ENCODE measurements at places on chromosomes 11 and 22. TPM values are rescaled to one million over a fixed set of nuclear protein-coding genes. Genes with fewer than 3 reads are reported as not detected.

GRCh38 chr22:43953988-43954785 lies 1.1 kb upstream of the SAMM50 start:
- DNase-seq = no peak

The SNX32 gene
- polyA plus RNA-seq = 0.51 TPM

The OR4D5 gene
- polyA plus RNA-seq = not detected

The CNGA4 gene
- not detected for polyA plus RNA-seq

DNA sequence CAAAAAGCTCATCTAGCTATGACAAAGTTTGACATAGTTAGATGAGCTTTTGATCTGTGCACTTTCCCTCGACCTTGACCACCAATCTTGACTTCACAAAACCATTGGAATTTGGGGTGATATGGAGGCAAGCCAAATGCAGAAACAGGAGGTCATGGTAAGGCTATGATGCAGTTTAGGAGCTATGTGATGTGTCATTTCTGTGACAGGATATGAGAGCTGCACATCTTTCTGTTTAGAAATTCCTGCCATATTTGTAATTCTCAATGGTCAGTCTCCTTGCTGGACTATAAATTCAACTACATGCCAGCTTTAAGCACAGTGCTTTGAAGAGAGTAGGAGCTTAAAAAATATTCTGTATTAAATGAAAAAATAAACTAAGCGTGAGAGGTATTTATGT lies 12.9 kb downstream of the OR51B6 start:
- no peak for DNase-seq

DNA sequence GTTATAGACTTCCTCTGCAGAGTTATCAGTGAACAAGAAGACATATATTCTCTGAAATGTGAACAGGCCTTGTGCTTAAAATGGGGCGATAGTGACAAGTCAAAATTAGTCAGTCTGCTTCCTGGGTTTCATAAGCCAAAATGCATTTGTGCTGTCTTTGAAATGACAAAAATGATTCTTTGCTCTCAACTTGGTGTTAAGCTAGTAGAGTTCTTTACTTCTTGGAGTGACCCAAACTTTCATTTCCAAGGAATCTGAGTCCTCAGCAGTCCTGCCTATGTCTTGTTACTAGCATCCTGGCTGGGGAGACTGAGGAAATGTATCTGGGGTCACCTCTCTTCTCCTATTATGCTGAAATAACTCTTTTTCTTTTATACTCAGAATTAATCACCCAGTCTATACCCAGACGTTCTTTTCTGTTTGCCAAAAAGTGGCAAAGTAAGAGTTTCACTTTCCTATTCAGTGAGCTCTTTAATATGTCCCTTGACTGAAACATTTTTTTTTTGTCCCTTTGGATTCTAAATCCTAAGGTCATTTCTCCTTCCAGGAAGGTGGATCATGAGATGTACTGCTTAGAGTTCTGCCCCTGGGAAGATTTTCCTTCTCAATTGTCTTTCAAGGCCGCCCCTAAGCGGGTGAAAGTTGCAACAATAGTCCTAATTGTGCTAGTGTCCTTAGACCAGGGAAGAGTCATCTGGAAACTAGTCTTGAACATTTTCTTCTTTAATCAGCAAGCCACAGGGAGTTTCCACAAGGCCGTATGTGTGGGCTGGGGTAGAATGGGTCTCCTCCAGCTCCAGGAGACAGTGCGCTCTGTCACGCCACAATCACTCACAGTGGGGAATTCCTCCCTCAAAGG lies 53.0 kb upstream of the RDX start:
- no peak for DNase-seq

DNA sequence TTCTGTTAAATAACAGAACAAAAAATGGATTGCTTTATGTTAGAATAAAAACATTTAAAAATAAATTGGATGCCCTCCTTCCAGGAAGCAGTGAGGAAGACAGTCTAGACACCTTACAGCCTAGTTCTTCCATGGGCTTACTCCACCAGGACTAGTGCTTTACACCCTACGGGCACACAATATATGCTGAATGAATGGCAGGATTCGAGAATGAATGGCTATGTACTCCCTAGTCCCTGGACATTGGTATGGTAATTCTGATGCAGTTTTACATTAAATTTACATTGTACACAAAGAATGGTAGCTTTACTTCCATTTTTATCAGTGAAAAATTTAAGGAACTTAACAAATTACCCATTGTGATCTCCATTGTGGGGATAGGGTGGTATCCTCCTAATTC lies 16.7 kb downstream of the TMEM218 start:
- no peak for DNase-seq

The KRTAP5-10 gene
- not detected for polyA plus RNA-seq

GRCh38 chr11:78684377-78684776 lies 109.7 kb upstream of the NARS2 start:
- no peak for DNase-seq

The IRAG1 gene
- polyA plus RNA-seq = 4.2 TPM

The RASSF10 gene
- 0.15 TPM for polyA plus RNA-seq

DNA sequence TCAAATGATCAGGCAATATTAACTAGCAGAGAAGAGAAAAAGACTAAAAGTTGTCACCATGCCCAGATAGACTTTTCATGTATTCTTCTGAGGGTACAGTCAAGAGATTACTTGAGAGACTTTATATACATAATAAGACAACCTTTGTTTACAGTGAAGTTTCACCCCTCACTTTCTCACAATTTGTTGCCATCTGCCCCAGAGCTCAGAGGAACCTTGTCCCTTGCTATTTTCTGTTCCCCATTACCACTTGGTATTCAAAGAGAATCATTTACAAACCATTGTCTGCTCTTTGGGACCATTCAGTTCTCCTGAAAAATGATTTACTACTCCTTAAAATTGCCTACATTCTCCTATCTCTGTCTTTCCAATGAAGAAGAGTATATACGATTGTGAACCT lies 544.6 kb downstream of the CNTN5 start:
- DNase-seq = no peak

The RAB3IL1 gene
- polyA plus RNA-seq = 9.7 TPM

The THRSP gene
- polyA plus RNA-seq = 13.6 TPM

DNA sequence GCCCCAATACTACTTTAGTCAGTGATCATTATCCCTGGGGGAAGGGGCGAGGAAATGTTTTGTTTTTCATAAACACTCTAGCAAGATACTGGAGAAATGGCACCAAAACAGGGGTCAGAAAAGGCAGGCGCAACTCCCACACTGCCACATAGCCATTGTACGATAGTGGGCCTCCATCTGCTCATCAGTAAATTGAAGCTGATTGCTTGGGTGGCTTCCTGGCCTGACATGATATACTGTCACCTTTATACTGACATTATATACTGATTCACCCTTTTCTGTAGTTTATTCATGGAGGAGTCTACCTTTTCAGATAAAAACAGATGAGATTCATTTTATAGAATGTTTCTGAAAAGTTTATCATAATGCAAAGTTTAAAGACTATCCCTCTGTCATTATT lies 51.6 kb upstream of the CCDC34 start:
- DNase-seq = no peak

DNA sequence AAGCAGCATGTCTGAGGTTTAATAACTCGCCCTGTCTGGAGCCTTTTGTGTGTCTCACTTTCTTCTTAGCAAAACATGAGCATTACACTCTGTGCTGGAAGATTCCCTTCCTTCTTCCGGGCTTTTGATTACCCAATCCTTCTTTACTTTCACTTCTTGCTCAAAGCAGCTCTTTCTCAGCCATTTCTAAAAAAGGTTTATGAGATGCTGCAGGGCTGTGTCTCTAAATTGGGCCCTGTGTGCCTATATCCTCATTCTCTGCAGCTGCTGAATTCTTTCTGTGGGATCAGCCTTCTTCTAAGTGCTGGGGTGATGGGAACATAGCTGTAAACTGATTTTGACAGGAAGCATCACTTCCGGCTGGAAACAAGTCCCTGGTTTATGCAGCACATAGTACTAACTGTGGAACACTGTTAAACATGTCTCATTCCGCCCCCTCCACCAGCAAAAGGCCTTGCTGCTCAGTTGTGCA lies 71.8 kb downstream of the PIWIL4 start:
- DNase-seq = no peak

DNA sequence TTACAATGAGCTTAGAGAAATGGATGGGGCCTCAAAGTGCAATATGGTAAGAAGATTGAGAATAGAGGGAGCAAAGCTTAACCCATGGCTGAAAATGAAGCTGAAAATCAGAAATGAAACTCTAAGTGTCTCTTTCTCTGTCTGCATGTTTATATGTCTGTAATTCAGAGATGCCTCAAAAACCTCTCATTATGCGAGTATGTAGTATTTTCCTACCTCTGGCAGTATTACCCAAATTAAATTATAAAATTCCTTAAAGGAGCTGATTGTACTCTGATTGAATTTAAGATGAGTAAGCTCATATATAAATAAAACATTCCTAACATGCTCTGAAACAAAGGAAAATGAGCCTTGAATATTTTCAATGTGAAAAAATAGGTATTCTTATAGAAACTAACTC lies 39.8 kb upstream of the PRSS23 start:
- no peak for DNase-seq

- no peak for DNase-seq
Measured at GRCh38 chr22:50406416-50407170, 63.5 kb downstream of the PPP6R2 start.

DNA sequence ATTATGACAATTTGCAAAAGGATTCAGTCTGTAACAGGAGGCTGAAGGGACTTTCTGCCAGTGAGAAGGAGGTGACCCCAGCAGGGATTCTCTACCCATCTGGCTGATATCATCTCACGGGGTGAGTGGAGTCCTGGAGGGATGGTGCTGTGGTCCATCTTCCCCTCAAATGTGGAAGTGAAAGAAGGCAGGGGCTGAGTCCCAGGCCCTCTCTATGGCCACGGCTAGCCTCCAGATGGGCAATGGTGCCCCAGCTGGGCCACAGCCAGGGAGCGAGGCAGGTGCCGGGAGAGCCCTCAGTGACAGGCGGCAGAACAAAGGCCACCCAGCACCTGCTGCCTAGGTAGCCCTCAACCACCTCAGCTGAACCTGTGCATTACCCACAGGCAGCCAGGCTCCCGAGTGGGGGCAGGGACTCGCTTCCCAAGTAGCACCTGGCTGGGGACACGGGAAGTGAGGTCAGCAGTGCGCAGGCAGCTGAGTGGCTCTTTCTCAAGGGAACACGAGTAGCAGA lies 6.7 kb downstream of the NECTIN1 start:
- no peak for DNase-seq
